ENCODE measurements at places on chromosomes 6 and 20.
A peak's percentile ranks its signal among the peaks of the same experiment; 100 is the strongest.

- ATAC-seq, result no peak
Observed at GRCh38 chr6:150719831-150720230, 120.1 kb downstream of the PLEKHG1 start.

DNA sequence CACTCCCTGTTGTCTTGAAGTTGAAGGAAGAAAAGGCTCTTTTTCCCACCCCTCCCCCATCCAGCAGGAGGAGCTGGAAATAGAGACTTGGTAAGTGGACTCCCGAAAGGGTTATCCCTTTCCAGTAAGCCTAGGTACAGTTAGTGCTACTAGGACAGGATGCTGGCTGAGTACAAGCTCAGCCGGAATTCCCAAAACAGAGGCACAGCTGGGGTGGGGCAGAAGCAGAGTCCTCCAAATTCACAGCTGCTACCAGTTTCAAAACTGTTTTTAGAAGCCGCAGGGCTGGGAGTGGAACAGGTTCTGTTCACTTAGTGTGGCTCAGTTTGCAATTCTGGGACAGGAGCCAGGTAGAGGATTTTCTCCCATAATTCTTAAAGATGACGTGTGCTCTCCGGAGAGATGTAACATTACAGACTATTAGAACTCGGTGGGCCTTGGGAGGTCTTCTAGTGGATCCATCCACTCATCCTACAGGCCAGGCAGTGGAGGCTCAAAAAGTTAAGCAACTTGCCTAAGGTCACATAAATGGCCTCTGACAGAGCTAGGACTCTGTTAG, 19.0 kb upstream of the UTRN start:
- ATAC-seq, result no peak

DNA sequence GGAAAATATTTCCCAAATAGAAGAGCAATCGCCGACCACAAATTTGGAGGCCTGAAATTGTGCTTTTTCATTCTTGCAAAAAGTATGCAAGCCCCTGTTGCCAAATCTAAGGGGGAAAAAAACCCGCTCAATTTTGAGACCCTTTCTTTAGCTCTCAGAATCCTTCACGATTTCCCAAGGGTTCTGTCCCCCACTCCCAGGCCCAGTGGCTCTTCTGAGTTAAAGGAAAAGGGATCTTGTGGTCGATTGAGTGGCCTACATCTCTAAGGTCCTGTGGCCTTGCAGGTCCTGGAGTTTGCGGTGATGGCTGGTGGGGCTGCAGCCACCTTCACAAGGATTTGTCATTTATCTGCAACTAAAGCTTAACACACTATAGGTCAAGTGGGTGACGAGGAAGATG, 1.8 kb downstream of the PAX1 start:
- no peak for ATAC-seq

DNA sequence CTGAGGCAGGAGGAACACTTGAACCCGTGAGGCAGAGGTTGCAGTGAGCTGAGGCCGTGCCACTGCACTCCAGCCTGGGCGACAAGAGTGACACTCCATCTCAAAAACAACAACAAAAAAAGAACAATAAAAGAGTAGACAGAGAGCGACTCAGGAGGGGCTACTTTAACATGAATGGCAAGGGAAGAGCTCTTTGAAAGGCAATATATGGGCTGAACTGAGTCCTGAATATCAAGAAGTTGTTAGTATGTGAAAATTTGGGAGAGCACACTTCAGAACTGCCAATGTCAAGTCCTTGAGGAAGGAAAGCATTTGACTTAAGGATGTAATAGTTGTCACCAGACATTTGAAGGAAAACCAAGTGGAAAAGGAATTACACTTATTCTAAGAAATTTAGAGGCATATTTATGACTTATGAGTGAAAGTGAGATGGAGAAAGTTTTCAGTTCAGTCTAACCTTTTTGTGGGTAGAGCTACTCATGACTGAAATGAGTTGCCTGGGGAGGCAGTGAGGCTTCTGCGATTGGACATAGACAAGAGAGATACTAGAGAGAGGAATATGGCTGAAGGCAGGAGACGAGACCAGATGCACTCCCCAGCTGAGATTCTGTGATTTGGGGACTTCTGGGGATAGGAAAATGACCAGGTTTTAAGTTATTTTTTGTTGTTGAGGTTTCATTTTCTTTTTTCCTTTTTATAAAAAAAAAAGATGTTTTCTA, 48.6 kb upstream of the SLC16A10 start:
- no peak for ATAC-seq

DNA sequence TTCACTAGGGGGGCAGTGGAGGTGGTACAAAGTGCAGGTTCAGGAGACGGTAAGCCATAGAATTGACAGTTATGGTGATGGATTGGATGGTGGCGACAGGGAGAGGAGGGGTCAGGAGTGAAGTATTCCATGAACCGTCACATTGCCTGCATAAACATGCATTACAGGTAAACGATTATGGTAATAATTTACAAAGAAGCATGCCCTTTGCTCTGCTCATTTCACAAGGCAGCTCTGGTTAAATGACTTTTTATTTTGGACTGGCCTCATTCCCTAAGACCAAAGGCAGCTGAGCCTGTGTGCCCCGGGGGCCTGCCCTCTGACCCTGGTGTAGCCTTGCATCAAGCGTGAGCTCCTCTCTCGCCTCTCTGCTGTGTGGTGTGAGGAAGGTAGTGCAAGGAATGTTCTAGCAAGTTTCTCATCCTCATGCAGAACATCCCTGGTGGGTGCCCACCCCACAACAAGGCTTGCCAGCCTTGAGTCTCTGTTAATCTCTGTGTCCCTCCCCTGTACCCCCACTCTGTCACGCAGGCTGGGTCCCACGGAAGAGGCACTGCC, 59.0 kb downstream of the PPP1R14C start:
- no peak for ATAC-seq

DNA sequence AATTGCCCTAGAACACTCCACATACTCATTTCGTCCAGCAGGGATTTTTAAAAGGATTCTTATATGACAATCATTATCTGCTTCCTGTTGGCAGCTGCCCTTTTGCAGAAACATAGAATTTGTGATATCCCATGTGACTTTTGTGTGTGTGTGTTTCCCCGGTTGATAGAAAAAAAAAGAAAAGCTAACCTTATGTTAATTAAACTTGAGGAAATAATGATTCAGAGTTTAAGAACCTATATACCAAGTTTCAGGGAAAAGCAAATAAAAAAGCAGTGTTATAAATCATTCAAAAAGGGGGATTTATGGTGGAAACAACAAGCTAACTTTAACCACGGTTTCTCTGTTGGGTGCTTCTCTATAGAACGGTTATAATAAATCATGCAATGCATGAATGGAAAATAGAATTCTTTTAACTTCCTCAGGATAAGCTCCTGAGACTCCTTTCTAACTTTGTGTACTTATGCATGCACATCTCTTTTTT, 826.9 kb upstream of the EYS start:
- no peak for ATAC-seq

GRCh38 chr20:53262365-53262764, 290.2 kb downstream of the TSHZ2 start:
- peak; percentile 69 for ATAC-seq

- no peak for ATAC-seq
Observed at GRCh38 chr6:52610745-52611355, 34.0 kb upstream of the TRAM2 start.

DNA sequence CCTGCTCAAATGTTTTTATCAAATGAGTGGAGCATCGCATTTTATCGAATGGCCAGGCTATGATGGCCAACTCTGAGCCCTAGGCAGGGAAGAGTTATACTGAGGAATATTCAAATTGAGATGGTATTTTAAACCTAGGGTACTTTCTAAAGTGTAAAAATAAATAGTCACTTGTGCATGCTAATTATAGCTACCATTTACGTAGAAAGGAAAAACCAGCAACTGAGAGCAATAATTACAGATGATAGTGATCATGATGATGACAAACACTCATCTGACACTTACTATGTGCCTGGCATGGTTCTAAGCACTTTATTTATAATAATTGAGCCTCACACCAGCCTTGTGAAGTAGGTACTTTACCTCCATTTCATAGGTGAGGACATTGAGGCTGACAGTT, 455.7 kb downstream of the CD83 start:
- no peak for ATAC-seq

- no peak for ATAC-seq
Observed at GRCh38 chr6:156402227-156402626, 375.0 kb upstream of the ARID1B start.

DNA sequence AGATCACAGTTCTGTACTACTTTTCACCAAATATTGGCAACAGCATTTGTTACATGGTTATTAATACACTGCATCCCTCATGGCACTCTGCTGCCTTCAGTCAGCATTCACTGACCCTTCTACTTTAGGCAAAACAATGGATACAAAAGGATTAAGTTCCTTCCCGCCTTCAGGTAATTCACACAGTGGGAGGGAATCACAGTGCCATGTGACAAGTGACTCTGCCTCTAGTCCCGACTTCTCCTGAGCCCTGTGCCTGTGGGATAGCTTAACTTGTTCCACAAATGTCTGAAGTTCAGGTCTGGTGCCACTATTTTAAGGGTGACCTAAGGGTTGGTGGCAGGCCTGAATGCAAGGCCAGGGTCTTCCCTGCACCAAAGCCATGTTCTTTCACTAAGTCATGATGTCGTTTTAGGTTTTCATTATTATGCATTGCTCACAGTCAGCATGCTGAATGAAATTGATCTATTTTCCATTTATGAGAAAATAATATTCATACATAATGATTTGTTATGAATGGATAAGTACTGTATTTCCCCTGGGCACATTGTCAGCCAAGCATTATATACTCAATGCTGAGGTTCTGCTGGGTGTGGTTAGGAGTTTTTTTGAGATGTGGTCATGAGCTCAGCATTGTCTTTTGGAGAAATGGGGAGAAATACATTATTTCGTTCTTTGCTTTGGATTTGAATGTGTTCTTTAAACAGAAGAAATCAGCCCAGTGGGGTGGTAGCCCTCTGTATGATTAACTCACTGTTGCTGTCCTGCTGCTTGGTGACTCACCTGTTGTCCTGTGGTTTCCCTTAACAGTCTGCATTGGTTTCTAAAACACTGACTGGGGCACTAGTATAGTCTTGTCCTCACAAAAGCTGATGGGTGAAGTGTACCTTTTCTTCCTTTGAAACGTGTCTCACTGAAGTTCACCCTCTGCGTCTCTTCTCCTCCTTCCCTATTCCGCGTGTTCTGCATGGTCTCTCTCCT, 66.4 kb downstream of the AFDN start:
- ATAC-seq, result peak; percentile 45

GRCh38 chr6:43968110-43968965, 158.9 kb downstream of the MRPL14 start:
- no peak for ATAC-seq

DNA sequence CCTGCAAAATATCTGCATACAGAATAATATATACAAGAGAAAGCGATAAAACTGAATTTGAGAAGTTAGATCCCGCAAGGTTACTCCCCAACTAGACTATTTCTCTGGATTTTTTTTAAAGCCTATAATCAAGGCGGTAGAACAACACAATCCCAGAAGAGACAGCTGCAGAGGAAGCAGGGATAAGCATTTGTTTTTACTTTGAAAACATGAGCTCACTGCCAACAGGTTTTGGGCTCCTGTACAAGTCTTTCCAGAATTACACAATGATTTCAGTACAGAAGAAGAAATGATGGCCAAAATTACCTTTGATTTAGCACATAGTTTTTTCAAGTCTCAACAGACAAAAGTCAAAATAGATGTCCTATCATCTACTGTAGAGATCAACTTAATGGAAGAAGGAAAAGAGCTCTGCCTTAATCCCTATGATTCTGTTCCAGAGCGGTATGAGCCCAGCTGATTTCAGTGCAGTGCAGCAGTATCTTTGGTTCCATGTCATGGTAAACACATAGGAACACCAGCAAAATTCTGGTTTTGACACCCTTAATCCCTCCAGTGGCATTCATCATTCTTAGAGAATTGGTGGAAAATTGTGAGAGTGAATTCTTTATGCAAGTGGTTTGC, 304.3 kb downstream of the HDGFL1 start:
- ATAC-seq, result no peak

DNA sequence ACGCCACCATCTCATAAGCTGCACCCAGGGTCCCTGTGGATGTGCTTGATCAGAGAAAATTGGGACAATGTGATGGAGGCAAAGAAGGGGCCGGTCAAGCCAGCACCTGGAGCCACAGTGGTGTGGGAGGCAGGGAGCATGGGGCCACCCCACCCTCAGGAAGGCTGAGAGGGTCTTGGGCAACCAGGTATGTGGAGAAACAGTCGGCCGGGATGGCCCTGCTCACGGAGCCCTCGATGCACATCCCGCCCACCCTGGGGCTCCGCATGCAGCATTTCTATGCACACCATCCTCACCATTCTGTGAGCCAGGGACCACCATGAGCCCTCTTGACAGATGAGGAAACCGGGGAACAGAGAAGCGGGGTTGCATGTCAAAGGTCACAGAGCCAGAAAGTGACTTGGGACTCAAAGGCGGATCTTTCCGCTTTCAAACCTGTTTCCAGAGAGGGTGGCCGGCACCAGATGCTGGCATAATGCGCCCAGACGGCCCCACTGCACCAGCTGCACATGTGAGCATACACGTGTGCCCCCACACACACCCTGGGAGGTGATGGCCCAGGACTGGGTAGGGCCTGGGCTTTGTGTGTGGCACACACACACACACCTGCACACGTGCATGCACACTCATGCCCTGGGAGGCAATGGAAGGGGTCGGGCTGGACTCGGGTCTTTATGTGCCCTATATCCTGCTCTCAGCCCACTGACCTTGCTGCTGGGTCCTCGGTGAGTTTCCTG, 398.5 kb downstream of the TAF4 start:
- no peak for ATAC-seq

Data from motor neuron (in vitro differentiated cells).